Activated CD4-positive, alpha-beta memory T cell treated with anti-CD3 and anti-CD28 coated beads for 36 hours (primary cell): ENCODE measurements at places on chromosomes 2 and 18. TPM values are rescaled to one million over a fixed set of nuclear protein-coding genes. Genes with fewer than 3 reads are reported as not detected.

DNA sequence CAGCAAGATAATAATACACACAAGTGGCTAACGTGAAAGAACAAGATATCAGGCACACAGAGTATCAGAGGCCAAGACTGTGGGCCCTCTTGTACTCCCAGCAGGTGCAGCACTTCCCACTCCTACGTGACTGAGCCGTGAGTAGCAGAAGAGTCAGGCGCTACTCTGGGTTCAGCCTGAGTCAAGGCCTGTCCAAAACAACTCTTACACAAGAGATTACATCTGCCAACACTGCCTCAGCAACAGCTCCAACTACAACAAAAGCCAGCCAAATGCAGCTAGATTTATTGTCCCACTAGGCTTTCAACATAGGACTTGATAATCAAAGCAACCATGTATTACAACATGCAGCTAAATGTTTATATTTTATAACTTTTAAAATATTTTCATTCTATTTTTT lies 56.2 kb downstream of the ITSN2 start:
- DNase-seq = no peak

DNA sequence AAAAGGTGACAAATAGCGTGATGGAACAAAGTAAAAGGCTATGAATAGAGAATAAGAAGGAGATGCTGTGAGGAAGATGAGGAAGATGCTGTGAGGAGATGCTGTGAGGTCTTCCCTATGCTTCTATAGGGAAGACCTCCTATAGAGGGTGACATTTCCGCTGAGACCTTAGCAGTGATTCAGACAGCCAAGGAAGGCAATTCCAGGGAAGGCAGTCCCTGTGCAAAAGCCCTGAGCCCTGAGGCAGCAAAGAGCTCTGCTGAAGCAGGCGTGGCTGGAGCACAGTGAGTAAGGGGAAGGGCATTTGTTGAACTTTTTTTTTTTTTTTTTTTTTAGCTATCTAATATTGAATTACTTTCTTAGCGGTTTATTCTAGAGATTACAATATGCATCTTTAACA lies 142.7 kb upstream of the FOSL2 start:
- no peak for DNase-seq

- DNase-seq = no peak
Observed at GRCh38 chr2:222797871-222798270, 63.0 kb upstream of the ACSL3 start.

DNA sequence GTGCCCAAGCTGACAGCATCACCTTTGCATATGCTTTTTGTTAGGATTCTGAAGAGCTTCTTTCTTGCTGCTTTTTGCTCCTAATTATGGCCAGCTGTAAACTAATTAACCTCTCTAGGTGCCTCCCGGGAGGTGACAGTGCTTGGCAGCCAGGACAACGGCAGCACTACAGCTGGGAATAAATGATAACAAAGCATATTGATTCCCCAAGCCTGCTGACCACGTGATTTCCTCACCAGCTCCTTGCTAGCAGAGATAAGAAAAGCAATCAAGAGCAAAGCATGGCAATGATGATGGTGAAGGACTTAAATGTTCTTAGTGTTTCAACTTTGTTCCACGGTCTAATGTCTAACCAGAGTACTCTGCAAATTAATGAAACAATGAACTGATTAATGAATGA lies 1074.4 kb upstream of the GYPC start:
- no peak for DNase-seq

GRCh38 chr18:46253498-46253897 lies 149.3 kb downstream of the HAUS1 start:
- no peak for DNase-seq

GRCh38 chr2:142629193-142629592 lies 248.3 kb upstream of the KYNU start:
- DNase-seq = no peak

- no peak for DNase-seq
Observed at GRCh38 chr2:147099845-147100244, 745.0 kb upstream of the ACVR2A start.

DNA sequence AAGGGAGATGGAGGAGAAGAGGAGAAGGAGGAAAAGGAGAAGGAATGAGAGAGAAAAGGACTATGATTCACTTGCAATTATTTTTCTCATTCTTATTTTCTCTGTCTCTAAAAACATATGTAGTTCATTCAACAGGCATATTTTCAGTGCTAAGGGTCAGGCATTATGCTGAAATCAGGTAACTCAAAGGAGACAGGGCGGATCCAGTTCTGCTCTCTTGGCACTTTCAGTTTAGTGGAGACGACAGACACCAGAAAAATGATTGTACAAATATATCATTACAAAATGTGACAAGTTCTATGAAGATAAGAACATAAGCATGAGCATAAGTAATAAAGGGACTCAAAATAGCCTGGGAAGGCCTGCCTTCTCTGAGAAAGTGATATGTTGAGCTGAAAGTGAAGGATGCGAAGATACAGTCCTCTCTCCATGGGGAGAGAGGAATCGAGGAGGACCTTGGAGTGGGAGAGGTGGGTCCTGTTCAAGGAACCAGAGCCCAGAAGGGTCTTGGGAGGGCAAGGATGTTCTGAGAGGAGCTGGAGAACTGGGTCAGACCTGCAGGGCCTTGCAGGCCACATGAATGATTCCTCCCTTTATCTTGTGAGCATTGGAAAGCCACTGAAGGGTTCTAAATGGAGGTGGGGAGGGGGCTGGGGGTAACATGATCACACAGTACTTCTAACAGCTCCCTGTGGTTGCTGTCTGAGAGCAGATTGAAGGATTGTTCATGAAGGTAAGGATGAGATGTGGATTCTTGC lies 58.6 kb upstream of the TMEM17 start:
- no peak for DNase-seq

ARHGEF4 gene
- 0.58 TPM for total RNA-seq

SNRNP200 gene
- total RNA-seq = 165 TPM

TIA1 gene
- total RNA-seq = 82.5 TPM
